ENCODE measurements at places on chromosomes 2 and 18.

- DNase-seq = no peak
Measured at GRCh38 chr2:78535395-78535794, 490.1 kb upstream of the REG3G start.

DNA sequence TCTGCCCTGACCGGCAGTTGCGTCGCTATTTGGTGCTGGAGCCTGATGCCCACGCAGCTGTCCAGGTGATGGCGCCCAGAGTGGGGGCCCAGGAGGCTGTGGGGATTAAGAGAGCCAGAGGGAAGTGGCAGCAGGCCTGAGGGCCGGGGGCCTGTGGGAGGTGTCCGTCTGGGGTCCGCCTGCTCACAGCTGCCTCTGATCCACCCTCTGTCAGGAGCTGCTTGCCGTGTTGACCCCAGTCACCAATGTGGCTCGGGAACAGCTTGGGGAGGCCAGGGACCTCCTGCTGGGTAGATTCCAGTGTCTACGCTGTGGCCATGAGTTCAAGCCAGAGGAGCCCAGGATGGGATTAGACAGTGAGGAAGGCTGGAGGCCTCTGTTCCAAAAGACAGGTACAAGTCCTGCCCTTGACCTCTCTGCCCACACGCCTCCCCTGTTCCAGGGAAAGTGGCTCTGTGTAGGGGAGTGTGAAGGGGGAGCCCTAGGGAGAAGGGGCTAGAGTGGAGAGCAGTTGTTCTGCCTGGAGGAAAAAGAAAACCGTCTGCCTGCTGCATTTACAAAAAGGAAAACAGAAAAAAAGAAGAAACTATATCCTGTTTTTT is 11.6 kb downstream of the STK11IP start:
- DNase-seq = no peak

- no peak for DNase-seq
Measured at GRCh38 chr2:101307950-101308431, 510 bp downstream of the RNF149 start.

GRCh38 chr2:203569677-203570316 is 34.7 kb upstream of the RAPH1 start:
- DNase-seq = no peak

Data from activated naive CD8-positive, alpha-beta T cell treated with anti-CD3 and anti-CD28 coated beads for 36 hours (primary cell).